ENCODE measurements at places on chromosomes 6 and 20.
A peak's percentile ranks its signal among the peaks of the same experiment; 100 is the strongest.

- DNase-seq, result peak; percentile 73
These were observed at the start of gene ARFGEF3 for GRCh38 chr6:138161338-138162110. Gene ARFGEF3 (plus strand): TSS chr6:138161939. CDS start chr6:138162087, 148 bp downstream.

DNA sequence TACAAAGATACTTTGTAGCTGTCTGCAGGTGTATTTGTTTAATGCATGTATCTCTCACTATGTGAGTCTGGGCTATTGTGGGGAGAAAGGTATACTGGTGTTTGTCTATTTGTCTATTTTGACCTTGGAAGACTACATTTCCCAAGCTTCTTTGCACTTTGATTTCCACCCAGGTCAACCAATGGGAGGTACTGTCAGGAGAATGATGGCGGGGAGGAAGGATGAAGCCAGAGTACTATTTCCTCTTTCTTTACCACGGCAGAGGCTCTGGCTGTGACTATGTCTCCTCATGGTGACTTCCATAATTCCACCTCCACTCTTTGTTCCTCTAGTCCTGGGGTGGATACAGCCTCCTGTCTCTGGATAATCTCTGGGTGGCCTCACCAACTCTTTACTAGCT is 23.1 kb downstream of the LBP start:
- no peak for DNase-seq

- DNase-seq, result no peak
These were observed at the start of gene LY86 for GRCh38 chr6:6588064-6588923. Gene LY86 (plus strand): TSS chr6:6588720. CDS start chr6:6588735, 15 bp downstream.

DNA sequence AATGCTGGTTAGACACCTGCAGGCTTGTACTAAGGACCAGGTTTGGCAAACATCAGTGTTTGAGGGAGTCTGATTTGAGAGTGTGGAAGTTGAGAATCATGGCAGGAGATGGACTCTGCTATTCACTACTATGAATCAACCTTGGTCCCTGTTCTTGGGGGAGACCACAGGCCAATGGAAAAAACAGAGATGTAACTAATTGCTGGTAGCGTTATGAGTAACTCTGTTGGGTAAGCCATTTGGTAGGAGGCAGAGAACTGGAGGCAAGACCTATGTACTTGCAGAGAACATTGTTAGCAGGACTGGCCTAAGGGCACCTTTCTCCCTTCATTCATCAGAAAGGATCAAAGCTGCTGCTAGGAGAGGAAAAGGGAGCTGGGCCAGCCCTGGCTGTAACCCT is 8.3 kb upstream of the WFDC2 start:
- DNase-seq, result no peak

DNA sequence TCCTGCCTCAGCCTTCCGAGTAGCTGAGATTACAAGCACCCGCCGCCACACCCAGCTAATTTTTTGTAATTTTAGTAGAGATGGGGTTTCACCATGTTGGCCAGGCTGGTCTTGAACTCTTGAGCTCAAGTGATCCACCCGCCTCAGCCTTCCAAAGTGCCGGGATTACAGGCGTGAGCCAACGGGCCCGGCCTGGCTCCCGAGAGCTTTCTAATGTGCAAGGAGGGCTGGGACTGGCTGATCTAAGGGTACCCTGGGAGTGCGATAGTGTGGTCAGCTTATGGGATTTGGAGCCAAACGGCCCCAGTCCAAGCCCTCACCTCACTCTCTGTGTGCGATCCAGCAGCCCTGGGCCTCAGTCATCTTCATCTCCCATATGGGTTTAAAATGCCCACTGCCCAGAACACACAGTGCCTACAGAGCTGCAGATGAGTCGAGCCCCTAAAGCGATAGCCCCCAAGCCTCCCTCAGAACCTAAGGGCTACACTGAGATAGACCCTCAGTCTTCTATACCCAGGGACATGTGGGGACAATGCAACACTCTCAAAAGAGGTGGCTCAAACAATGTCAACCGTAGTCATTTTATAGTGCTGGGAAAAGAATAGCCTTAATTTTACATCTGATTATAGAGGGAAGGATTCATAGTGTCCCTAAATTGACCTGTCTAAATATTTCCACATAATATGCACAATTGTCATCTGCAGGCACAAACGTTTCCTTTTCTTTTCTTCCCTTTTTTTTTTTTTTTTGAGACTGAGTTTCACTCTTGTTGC is 50.1 kb downstream of the SSR1 start:
- DNase-seq, result no peak

- DNase-seq, result peak; percentile 74
These were observed 4.0 kb upstream of the CAP2 start for GRCh38 chr6:17389274-17389847.

GRCh38 chr20:24797113-24797512 is 152.0 kb upstream of the CST7 start:
- no peak for DNase-seq

GRCh38 chr6:81892891-81893290 is 140.4 kb upstream of the TENT5A start:
- DNase-seq, result no peak

- no peak for DNase-seq
These were observed 91.0 kb downstream of the ADGB start for GRCh38 chr6:146689806-146690205.

DNA sequence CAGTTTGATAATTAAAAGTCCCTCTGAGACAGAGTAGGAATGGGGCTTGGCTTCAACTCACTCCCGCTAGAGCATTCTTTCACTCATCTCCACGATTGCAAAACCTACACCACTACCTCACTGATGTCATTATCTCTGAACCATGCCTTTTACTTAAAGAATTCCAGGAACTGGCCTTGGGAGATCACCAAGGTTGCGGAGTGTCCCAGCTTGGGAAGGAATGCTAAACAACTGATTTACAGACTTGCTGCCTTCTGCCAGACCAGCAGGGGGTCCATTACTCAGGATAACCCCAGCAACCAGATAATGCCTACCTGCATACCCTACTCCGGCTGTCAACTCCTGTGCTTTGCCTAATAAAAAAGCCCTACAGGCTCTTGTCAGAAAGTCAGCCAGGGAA is 102.2 kb upstream of the RALGAPA2 start:
- DNase-seq, result no peak

GRCh38 chr20:64188682-64189529 is 24.7 kb downstream of the MYT1 start:
- peak; percentile 49 for DNase-seq

GRCh38 chr6:150813993-150814359 is 51.5 kb upstream of the MTHFD1L start:
- peak; percentile 60 for DNase-seq

DNA sequence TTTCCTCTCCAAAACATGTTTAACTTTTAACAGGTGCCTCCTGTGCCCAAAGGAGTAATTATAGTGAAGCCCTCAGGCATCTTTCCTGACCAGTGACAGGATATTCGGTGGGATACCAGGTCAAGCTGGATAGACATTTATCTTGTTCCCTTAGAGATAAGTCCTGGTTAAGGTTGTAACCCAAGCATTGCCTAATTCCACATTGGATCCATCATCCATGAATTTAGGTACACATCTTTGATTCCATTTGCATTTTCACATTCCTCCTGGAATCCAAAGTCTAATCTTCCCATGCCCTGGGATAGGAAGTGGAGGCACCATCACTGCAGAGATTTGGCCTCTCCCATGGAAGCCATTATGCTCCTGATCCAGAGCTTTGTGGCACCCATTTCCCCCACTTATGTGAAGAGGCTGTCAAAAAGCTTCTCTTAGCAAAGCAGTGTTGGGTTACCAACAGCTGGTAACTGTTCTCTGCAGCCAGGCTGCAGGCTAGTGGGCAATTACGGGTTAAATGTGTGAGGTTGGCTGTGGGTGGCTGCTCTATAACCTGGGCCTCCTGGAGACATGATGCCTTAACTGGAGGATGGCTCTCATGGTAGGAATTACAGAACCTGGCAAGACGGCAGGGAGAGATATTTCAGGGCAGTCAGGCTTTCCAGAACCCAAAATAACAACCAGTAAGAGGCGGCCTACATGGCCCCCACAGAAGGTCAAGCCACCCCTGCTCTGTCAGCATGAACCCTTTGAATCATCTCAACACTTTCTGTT is 96.9 kb upstream of the VGLL2 start:
- no peak for DNase-seq

- DNase-seq, result no peak
These were observed 92.5 kb upstream of the MLIP start for GRCh38 chr6:54018722-54019121.

GRCh38 chr6:34961574-34961973 is 72.5 kb downstream of the ANKS1A start:
- DNase-seq, result no peak

DNA sequence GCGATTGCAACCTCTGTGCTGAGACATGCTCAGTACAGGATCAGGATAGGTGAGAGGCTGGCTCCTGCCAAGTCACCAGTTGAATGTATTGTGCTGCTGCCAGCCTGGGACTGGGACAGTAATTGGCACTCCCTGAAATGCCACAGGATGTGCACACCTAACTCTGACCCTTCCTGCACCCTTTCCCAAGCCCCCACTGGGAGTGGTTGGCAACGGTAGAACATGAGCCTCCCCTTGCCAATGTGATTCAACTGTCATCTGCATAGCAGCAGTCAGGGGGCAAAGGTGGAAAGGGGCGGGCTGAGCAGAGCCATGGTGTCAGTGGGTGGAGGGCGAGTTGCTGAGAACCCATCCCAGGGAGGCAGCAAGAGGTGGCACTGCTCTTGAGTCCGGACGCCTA is 15.4 kb downstream of the SPINT3 start:
- no peak for DNase-seq

- DNase-seq, result no peak
These were observed 16.4 kb upstream of the SPO11 start for GRCh38 chr20:57313230-57313629.

GRCh38 chr20:16317445-16318362 is 255.5 kb downstream of the KIF16B start:
- no peak for DNase-seq

GRCh38 chr6:143965503-143966171 is 42.4 kb downstream of the PLAGL1 start:
- DNase-seq, result peak; percentile 57

GRCh38 chr20:60953321-60953720 is 298.7 kb upstream of the CDH4 start:
- no peak for DNase-seq

DNA sequence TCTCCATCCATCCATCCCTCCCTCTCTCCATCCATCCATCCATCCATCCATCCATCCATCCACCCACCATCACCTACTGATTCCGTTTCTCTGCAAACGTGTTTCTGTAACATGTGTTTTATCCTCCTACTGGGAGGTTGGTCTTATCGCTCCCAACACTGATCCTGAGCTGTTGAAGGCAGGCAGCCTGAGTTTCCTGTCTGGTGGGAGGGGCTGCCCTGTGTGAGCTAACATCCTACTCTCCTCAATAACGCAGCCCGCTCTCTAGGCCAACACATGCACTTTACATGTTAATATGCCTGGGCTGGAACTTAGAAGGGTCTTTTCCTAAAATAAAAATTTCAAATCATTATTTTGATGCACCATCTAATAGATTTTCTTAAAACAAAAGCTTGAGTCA is 126.5 kb downstream of the WDR27 start:
- no peak for DNase-seq

DNA sequence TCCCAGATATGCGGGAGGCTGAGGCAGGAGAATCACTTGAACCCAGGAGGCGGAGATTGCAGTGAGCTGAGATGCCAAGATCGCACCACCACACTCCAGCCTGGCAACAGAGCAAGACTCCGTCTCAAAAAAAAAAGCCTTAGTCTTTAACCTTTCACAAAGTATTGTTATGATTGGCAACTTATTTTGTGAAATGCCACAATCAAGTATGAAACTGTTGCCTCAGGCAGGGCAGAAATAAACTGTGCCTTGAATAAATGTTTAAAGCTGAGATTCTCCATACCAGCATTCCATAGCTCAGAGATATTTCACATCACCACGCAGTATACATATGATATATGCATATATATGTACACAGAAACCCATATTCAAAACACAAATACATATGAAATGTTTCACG is 120.1 kb upstream of the CCDC28A start:
- no peak for DNase-seq

DNA sequence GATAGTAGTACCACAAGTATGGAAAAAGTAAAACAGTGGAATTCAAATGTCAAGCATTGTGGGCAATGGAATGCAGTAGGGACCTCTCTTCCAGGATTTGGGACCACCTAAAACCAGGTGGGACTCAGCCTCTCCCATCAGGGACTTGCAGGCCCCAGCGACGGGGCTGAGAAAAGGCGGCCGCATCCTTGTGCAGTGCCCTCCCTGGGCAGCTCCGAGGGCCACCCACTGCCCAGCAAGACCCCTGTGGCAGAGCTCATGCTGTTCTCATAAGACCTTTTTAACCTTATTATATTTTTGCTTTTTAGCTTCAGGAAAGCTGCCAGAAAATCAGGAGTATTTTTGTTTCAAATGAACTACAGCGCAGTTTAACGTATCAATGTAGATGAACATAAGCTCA is 142.6 kb upstream of the RPS6KA2 start:
- DNase-seq, result no peak

DNA sequence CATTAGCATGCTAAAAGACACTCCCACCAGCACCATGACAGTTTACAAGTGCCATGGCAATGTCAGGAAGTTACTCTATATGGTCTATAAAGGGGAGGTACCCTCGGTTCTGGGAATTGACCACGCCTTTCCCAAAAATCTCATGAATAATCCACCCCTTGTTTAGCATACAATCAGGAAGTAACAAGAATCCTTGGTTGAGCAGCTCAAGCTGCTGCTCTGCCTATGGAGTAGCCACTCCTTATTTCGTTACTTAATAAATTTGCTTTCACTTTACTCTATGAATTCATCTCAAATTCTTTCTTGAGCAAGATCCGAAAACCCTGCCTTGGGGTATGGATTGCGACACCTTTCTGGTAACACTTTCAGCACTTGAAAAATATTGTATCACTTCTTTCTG is 243.0 kb downstream of the BMP2 start:
- peak; percentile 3 for DNase-seq

DNA sequence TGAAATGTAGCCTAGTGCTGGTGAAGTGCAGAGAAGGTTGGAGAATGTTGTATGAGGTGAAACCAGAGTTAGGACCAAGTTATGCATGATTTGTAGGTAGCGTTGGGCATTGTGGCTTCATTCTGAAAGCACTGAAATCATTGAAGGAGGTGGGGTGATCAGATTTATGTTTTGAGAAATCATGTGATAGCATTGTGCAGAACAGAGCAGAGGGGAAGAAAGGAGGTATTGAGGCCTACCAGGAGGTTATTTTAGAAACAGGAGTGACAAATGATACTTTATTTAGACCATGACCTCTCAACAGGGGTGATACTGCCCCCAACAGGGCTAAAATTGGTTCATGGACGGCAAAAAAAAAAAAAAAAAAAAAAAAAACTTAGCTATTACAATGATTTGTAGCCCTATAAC is 15.6 kb upstream of the HMGN3 start:
- no peak for DNase-seq

GRCh38 chr20:63273635-63274380 is 1.2 kb downstream of the ARFGAP1 start:
- peak; percentile 92 for DNase-seq
